GM23338 (cell line): ENCODE measurements at places on chromosomes 6 and 20.
A peak's percentile ranks its signal among the peaks of the same experiment; 100 is the strongest.

DNA sequence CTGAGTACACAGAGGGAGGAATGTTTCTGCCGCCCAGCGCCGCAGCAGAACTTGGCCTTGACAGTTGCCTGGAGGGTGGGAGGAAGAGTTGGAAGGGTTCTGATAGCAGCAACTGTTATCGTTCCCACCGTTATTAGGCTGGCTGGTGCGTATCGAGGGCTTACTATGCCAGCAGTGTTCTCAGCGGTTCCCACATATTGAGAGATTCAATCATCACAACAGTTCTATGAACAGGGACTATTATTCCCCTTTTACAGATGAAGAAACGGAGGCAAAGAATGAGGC lies 380.1 kb upstream of the SULF2 start:
- DNase-seq, result no peak

DNA sequence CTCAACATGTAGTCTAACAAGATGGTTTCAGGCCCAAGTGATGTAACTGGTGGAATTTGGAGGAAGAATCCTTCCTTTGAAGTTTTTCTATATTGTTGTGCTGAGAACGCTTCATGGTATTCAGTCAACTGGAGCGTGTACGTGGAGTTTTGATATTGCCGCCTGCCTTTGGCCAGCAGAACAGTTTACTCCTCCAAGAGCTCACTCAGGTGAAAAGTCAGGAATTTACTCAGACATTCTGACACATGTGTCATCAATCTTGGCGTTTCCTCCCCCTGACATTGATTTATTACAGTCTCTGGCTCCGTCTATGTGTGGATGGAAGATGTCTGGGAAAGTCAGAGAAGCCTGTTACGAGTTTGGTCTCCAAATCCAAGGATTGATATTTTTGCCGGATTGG lies 19.0 kb upstream of the TGM2 start:
- no peak for DNase-seq

- no peak for DNase-seq
These were observed 251.6 kb downstream of the KCNQ5 start for GRCh38 chr6:72873433-72873832.

GRCh38 chr20:18496042-18496441 lies 983 bp downstream of the RBBP9 start:
- DNase-seq, result peak; percentile 5

DNA sequence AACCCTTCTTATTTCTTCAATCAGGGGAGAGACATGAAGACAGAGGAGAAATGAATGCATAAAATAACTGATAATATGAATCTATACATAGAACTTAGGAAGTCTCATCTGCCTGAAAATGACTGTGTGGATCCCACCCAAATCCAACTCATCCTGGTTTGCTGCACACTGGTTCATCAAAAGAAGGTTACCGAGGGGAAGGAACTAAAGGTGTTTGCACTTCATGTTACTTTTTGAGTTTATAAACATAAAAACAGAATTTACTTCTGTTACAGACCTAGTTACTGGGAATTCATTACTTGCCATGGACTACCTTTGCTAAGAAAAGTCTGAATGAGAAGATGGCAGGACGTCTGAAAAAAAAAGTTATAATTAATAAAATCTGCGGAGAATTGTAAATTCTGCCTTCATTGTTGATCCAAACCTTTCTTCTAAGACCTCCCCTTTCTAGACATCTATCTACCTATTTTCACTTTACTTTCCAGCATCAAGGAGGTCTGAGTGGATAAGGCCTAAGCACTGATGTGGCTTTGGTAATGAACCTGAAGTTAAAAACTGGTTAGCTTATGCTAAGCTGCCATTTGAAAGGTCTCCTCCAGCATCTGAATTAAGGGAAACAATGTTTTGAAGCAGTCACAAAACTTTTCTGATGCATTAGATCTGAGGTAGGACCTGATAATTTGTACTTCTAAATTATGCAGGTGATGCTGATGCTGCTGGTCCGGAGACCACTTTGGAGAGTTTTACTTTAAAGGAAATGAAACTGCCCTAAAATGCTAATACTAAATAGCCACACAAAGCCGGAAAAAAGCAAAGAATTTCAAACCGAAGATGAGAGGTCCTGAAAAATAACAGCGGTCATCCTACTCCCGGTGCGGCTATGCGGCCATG lies 84.0 kb downstream of the HFE start:
- DNase-seq, result no peak

DNA sequence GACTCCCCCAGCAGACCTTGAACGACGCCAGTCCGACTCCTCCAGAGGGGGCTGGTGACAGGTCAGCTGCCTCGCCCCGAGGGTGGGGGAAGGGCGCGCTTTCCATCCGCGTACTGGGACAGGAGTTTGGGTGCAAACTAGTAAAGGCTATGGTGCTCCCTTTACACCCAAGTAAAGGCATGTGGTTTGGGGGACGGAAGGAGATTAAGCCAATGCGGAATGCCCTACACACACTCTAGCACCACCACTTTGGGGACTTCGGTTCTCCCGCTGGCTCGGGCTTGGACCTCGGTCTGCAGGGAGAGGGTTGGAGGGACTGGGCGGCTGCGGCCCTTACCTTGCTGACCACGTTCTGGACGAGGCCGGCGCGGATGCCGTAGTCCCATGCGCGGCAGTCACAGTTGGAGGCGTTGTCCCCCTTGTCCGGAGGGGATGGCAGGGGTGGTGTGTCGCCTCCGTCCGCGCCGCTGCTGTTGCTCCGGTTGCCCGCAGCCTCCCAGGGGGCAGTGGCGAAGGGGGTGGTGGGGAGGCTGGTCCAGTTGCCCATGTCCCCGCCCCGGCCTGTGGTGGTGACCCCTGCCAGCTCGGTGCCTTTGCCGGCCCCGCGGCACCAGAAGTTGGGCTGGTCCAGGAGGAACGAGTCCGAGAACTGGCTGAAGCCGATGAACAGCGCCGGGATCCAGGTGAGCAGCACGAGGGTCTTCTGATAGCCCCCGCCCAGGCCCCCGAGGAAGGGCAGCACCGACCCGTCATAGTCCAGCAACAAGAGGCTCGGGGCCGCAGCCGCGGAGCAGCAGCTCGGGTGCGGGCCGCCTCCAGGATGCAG lies 1.1 kb downstream of the SLC22A23 start:
- peak; percentile 54 for DNase-seq

GRCh38 chr6:141452354-141452686 lies 680.4 kb upstream of the GJE1 start:
- DNase-seq, result no peak

- no peak for DNase-seq
These were observed 68.0 kb downstream of the OLIG3 start for GRCh38 chr6:137426007-137426689.

DNA sequence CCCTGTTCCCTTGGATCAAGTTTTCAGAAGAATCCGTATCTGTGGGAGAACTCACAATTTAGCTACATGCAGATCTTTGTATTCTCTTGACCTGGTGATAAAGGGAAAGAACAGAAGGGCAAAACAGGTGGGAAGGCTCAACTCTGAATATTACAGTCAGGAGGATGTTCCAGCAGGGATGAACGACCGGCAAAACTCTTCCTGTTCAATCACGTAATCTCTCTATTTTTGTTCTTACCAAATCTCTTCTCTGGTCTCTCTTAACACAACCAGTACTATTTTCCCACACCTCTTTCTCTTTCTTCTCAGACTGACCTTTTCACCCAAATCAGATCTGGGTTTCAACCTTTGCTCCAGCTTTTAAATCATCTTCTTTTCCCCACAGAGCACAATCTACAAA lies 371.4 kb downstream of the BTBD9 start:
- no peak for DNase-seq

GRCh38 chr6:105005451-105005850 lies 48.5 kb downstream of the LIN28B start:
- DNase-seq, result no peak

DNA sequence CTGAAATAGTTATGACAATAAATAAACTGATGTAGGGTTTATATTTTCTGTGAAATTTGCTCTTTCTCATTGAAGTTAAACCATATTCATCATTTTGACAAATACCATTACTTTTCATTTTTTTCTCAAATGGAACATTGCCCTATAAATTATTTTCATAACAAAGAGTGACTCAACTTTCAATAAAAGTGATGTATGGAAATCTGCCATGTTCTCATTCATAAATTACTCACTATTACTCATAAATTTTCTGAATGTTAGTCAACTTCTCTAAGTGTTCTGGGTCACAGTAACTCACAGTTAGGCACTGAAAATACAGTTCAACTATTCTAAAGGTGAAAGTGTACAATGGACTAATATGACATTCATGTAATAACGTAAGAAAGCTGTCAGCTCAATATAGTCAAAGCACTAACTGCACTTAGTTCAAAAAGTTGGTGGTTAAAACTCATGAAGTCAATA lies 19.0 kb upstream of the STX11 start:
- no peak for DNase-seq

GRCh38 chr6:119330520-119331113 lies 18.9 kb downstream of the MAN1A1 start:
- DNase-seq, result no peak

- no peak for DNase-seq
These were observed 20.1 kb downstream of the HLA-DMB start for GRCh38 chr6:32920715-32921114.

GRCh38 chr6:153790048-153790447 lies 249.0 kb upstream of the OPRM1 start:
- DNase-seq, result peak; percentile 34

DNA sequence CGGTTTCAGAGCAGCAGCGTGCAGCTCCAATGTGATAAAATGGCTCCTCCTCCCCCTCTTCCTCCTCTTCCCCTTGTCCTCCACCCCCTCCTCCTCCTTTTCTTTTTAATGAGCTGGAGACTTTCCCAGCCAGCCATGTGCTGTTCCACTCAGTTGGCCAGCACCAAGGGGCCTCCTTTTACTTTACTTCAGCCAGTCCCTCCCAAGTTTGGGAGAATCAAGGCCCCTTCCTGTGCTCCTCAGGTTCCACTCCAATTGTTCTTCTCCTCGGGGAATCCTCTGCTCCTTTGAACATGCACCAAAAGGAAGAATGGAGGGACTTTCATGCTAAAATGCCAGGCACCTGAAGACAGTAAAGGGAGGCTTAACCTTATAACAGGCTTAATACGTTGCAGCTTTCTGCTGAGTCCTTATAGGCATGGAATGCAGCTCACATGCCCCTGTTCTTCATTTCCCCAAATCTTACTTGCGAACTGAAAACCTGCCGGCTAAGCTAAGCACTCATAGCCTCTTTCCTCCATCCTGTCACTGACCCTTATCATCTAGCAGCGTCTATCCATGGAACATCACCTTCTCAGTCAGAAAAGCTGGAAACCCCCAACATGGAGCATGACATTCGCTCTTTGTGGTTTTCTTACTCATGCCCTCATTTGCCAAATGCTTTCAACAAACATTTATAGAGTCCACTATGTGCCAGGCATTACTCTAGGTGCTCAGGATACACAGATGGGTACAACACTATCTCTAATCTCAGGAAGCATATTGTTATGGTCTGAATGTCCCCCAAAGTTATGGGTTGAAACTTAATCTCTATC lies 170.6 kb downstream of the PHACTR1 start:
- DNase-seq, result peak; percentile 56

GRCh38 chr6:37359039-37359438 lies 5.3 kb downstream of the RNF8 start:
- no peak for DNase-seq

GRCh38 chr20:24700166-24700860 lies 230.9 kb downstream of the SYNDIG1 start:
- DNase-seq, result no peak

DNA sequence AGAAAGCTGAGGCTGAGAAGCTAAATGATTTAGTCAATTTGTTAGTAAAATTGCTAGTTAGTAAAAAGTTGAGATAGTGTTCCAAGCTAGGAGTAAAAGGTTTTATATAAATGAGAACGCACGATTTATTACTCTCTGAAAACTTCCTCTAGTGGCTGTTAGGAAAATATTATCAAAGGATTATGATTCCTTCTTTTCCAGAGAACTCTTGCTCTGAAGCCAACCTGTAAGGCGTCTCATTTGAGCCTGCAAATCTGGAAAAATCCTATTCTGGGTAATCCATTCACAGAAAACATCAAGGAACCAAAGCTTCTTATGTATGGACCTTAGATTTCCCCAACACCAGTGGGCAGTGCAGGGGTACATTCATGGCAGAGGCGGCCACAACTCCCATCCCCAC lies 252.7 kb downstream of the SOD2 start:
- DNase-seq, result no peak

GRCh38 chr6:78117966-78118365 lies 465.1 kb downstream of the MEI4 start:
- no peak for DNase-seq

DNA sequence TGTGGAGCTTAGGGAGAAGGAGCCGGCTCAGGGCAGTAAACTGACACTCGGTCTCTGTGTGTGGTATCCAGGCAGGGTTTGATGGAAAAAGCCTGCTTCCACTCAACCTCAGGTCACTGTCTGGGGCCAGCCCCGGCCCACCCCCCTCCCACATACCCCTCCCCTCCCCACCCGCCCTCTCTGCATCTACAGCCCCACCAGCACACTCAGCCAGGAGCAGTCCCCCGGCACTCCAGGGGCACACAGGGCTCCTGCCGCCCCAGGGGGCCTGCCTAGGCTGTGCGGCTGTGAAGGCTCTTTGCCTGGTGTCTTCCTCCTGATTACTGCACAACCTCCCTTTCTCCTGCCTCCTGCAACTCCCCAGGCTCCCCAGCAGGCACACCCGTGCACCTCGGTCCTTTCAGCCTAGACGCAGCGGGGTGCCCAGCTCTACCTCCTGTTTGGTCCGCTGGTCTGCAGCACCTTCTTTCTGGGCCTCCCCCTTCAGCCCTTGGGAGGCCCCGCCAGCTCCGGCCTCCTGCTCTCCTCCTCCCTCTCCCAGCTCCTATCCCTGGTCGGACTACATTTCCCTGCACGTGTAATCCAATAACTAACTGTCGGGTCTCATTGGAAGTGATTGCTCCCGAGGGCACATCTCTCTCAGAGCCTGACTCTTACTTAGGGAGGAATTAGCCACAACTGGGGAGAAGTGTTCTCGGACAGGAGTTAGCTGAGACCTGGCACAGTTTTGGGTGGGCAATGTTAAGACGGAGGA lies 1.3 kb upstream of the FOXF2 start:
- peak; percentile 51 for DNase-seq

DNA sequence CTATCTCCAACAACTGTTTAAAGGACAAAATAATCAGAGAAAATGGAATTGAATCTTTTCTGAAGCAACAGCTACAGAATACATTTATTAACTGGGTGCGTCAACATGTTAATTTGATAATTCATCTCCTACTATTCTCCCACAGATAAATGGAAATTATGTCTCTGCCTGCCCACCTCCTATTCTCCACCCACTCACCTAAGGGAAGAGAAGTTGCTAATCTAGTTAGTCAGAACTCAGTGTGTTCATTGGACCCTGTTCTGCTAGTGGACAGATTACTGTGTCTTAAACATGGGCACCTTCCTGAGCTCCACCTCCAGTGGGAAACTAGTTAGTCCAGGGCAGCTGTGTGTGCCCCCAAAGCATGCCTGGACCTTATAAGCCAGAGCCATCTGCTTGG lies 41.0 kb downstream of the METTL24 start:
- DNase-seq, result no peak

GRCh38 chr6:83868639-83869038 lies 9.2 kb downstream of the CYB5R4 start:
- no peak for DNase-seq

GRCh38 chr6:131773284-131773950 lies 34.4 kb upstream of the ENPP1 start:
- DNase-seq, result no peak
